ENCODE measurements at places on chromosomes 1 and 21.

DNA sequence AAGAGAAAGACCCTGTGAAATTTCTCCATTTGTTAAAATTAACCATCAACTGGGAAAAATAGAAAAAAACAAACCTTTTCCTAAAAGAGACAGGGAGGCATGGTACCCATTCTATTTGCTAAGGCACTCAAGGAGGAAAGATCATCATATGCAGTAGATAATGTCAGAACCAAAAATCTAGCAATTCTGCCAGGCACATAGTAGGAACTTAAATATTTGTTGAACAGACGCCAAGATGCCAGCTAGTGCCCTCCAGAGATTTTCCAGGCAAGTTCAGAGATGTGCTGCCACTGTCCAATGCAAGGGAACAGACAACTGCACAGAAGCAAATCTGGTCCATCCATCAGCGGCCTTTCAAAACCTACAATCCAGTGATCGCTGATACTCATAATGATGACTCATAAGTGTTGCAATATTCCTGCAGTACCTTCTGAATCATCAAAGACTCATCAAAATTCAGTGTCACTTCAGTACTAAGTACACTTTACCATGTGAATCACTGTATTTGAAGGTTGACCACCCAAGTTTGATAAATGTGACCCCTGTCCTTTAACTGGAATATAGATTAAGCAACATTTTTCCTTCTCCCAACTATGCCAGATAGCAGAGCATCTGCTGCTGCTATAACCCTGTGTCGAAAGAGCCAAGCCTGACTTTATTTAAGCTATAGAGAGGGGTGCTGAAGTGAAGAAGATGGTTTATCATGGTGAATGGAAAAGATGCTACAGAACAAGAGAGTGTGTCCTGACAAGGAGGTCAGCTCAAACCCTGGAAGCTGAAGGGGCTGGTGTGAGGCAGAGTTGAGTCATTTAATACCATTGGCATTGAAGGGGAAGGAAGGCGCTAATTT lies 99.1 kb downstream of the MT1HL1 start:
- peak; percentile 74 for DNase-seq

DNA sequence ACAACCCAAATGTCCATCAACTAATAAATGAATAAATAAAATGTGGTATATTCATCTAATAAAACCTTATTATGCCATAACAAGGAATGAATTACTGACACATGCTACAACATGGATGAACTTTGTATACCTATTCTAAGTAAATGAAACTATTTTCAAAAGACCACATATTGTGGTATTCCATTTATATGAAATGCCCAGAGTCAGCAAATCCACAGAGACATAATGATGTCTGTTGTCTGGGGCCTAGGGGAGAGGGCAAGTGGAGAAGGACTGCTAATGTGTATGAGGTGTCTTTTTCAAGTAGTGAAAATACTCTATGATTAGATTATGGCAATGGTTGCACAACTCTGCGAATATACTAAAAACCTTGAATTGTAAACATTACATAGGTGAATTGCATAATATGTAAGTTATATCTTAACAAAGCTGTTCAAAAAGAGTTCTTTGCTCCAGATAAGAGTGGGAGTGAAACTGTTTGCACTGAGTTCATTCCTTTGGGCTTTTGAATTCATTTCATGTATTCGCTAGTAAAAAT lies 464.2 kb downstream of the NUF2 start:
- DNase-seq, result no peak

DNA sequence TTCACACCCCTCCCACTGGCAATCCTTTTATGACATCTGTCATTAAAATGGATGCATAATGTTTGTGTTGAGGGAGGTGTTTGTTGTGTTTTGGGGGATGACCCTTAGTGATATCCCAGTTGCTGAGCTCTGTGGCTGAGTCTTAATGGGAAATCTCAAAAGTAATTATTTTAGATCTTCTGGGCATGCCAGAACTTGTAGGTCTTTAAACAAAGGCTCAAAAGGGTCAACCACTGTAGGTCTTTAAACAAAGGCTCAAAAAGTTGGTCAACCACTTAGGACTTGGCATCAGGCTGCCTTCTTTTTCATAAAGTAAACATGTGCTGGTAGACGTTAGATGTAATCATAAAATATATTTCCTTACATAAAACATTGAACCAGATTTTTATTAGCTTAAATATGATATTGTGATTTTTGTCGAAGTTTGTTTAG lies 78.0 kb downstream of the CDC14A start:
- no peak for DNase-seq

DNA sequence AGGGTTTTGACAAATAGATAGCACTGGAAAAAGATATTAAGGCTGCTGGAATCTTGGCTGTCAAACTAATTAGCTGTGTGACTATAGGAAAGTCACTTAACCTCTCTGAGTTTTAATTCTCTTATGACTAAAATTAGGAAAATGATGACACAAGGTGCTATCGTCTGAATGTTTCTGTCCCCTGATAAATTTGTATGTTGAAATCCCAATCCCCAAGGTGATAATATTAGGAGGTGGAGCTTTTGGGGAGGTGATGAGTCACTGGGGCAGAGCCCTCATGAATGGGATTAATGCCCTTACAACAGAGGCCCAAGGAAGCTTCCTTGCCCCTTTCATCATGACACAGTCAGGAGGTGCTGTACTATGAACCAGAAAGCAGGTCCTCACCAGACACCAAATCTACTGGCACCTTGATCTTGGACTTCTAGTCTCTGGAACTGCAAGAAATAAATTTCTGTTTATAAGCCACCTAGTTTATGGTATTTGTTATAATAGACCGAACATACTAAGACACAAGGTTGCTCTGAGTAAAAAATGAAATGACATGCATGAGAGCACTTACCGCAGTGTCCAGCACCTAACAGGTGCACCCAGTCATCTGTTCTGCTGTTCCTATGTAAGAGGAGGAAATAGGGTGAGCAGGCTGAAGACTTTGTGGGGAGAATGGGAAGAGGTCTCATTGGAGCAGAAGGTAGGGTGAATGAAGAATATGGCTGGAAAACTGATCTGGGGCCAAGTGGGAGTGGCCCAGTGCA lies 26.3 kb upstream of the DISP1 start:
- no peak for DNase-seq

- no peak for DNase-seq
Observed at GRCh38 chr21:32867597-32867996, 96.0 kb upstream of the PAXBP1 start.

- no peak for DNase-seq
Observed at GRCh38 chr1:186231861-186232436, 143.1 kb downstream of the TPR start.

GRCh38 chr1:235767795-235768194 lies 98.9 kb downstream of the LYST start:
- DNase-seq, result no peak

DNA sequence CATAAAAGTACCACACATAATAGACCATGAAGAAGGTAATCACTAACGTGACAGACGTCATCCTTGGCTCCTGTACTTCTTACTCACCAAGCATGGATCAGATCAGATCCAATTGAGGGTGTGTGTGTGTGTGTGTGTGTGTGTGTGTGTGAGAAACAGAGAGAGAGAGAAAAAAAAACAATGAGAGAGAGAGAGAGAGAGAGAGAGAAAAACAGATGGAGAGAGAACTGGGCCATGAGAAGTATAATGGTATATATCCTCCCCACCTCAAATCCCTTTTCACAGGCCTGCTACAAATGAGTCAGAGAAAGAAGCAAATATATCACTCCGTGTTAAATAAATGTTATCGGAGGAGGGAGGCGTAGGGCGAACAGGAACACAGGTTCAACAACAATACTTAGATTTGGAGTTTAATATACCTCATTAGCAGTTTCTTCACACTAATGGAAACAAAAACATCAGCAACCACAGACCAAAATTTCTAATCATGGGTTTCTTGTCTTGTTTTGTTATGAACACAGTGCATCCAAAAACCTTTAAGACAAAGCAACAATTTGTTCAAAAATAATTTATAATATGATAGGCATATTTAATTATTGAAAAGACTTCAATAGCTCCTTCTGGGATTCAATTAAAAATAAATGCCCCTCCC lies 45.3 kb downstream of the TIAM1 start:
- DNase-seq, result no peak

DNA sequence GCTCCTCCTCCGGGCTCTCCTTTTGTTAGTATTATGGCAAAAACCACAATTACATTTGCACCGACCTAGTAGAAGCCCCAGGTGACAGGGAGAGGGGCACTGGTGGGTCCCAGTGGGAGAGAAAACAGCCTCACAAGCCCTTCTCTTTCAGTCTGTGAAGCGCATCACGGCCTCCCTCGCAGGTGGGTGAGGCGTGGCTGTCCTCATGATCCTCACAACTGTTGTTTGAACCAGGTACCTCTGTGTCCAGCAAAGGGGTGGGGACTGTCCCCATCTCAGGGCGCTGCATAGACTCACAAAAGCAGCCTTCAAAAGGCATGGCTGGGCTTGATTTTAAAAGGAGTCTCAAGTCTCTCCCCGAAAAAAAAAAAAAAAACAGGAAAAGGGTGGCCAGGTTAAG lies 7.9 kb upstream of the C2CD2 start:
- DNase-seq, result no peak

GRCh38 chr21:42276076-42276475 lies 39.1 kb downstream of the TFF3 start:
- no peak for DNase-seq

GRCh38 chr1:96253246-96254035 lies 468.1 kb upstream of the PTBP2 start:
- no peak for DNase-seq

DNA sequence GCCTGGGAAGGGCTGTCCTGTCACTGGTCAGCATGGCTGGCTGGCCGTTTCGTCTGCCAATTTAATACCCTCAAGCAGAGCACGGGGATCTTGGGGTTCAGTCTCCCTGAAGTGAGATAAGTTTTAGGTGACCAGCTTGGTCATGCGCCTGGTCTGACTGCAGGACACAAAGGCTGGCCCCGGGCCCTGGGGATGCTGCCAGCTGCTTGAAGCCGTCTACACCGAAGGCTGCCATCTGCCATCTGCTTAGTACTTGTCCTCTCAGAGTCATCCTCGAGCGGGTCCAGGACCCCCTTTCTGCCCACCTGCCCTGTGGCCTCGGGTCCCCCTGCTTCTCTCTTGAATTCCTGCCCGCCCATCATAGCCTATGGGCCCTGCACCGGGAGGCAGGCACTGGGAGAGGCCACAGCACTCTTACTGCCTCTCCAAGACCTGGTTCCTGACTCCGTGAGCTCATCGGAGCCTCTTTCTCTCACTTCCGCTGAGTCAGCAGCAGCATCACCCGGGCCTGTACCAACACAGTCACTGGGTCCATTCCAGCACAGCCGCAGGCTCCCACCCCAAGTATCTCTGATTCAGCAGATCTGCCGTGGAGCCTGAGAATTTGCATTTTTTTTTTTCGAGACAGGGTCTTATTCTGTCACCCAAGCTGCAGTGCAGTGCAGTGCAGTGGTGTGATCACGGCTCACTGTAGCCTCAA lies 7.0 kb downstream of the FBLIM1 start:
- no peak for DNase-seq

GRCh38 chr1:41741244-41741643 lies 177.5 kb downstream of the HIVEP3 start:
- DNase-seq, result no peak

DNA sequence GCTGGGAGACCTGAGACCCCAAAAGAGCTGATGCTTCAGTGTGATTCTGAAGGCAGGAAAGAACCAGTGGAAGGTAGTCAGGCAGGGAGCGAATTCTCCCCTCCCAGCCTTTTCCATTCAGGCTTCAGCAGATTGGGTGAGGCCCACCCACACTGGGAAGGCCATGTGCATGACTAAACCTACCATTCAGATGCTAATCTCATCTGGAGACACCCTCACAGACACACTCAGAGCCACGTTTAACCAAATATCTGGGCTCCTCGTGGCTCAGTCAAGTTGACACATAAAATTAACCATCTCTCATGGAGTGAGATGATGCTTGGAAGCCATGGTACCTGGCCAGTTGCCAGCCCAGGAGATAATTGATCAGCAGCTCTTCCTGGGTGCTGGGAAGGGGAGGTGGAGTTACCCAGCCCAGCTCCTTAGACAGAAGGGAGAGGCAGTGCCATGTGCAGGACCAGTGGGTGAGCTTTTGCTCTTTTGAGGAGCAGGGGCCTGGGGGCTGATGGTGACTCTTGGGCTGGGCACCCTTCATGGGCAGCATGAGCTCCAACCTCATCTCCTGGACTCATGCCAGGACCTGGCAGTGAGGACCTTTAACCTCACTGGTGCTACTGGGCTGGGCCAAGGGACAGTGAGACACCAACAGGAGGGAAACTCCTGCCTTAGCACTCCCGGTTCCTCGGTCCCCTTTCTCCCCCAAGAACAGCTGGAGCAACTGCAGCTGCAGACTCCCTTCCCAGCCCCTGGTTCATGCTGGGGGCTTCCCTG lies 89.0 kb upstream of the ACTL8 start:
- DNase-seq, result no peak

- DNase-seq, result no peak
Observed at GRCh38 chr1:1920608-1921458, 1.8 kb upstream of the TMEM52 start.

DNA sequence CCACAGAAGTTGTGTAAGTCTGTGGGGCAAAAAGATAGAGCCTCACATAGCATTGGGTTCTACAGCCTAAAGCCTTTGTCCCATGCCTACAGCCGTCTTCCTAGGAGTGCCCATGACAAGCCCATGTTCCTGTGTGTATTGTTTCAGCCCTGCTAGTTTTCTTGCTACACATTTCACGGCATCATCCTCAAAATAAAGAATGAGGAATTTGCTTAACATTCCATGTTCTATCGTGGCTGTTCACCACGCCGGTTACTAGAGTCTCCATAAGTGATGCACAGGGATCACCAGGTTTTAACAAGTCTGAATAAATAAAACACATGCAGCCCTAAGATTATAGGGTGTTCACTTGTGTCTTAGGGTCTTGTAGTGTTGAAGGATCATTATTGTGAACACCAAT lies 87.4 kb upstream of the NGF start:
- DNase-seq, result peak; percentile 42

DNA sequence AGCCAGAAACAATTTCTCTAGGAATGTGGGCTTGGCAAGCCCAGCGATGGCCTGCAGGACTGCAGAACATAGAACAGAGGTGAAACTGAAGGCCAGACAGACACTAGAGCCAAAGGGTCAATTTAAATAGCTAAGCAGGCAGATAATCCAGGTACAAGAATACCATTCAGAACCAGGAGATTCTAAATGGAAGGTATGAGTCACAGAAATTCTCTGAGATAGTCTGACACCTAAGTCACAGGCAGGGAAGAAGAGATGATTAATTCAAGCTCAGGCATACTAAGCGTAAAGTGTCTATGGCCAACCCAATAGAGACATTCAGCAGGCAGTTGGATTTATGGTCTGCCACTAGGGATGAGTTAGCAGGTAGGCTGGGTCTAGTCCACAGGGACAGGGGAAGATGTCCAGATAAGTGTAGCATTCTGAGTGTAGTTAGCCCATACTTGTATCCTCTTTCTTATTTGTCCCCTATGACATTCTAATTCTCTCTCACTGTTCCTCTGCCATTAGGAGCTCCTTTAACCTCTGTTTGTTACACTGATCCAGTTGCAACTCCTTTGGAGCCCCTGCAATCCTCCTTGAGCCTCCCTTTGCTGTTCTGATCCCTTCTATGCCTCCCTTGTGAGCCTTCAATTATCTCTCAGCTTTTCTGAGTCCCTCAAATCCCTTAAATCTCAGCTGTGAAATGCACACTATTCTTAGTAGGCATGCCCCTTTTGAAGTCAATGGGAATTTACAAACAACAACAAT lies 383.8 kb downstream of the LMO4 start:
- DNase-seq, result no peak

- DNase-seq, result peak; percentile 88
Observed at GRCh38 chr1:42186152-42186551, 21.6 kb upstream of the GUCA2A start.
